ENCODE measurements at places on chromosomes 4 and X.

DNA sequence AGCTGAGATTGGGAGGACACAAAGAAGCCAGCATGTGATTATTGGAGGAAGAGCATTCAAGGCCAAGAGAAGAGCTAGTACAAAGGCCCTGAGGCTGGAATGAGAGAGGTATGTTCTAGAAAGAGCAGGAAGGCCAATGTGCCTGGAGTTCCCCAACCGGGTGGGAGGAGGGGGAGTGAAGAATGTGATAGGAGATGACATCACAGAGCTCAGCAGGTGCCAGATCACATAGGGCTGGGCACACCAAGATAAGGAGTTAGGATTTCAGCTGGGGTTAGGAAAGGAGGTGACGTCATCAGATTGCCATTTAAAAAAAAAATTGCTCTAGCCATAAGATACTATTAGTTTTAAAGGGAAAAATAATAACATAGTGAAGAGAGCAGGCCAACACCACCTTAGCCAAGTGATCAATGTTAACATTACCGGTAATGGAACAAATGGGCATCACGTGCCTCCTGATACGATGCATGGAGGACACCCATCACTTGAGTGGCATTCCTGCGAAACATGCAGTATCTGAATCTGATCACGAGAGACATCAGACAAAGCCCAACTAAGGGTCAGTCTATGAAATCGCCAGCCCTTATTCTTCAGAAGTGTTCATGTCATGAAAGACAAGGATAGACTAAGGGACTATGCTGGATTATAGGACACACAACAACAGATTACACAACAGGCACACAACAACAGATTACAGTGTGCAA is 344.3 kb downstream of the BCOR start:
- no peak for DNase-seq

DNA sequence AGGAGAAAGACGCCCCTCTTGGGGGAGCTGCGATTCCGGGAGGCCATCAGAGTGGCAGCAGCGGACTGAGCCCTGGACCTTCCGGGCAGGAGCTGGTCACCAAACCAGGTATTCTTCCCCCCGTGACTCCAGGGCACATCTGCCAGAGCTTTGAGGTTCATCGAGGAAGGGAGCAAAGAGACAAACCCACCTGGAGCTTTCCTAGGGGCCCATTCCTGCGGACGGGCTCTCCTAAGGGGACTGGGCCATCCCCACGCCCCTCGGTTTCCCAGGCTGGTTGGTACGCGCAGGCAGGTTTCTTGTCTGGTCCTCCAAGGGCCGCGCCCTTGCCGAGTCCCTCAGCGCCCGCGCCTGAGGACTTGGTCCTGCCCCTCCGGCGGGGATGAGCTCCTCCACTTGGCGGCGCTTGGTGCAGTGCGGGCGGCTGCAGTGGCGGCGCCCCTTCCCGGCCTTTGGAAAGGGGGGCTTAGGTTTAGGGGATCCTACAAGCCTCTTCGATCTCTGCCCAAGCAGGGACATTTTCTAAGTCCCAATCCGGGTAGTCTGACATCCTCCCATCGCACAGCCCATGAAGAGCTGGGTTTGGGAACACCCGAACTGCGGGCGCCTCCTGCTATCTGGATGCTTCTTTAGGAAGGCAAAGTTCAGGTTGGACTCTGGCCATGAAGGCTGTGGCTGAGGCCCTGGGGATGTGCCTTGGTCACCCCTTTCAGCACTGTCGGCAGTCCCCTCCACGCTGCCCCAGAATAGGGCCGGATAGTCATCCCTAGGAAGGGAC is 538 bp downstream of the STBD1 start:
- no peak for DNase-seq

GRCh38 chrX:10011991-10012390 is 44.8 kb downstream of the CLDN34 start:
- no peak for DNase-seq

DNA sequence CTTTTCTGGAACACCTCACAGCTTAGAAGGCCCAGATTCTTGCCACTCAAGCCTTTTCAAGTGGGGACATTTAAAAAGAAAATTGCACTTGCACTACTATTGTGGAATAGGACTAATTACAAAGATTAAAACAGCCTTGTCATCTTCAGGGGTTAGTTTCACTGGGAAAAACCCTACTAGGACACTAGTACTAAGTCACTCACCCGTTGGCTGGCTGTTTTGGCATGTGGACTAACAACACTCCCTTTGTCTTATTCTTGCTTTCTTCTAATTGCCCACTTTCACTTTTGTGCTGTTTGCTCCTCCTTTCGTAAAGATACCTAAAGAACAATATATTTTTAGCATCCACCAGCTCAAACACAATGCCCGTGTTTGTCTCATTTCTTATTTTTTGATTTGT is 200.9 kb upstream of the MID1 start:
- DNase-seq, result no peak

GRCh38 chrX:125651426-125651825 is 331.8 kb downstream of the TEX13C start:
- DNase-seq, result no peak

GRCh38 chr4:61541459-61541858 is 341.3 kb downstream of the ADGRL3 start:
- DNase-seq, result no peak

DNA sequence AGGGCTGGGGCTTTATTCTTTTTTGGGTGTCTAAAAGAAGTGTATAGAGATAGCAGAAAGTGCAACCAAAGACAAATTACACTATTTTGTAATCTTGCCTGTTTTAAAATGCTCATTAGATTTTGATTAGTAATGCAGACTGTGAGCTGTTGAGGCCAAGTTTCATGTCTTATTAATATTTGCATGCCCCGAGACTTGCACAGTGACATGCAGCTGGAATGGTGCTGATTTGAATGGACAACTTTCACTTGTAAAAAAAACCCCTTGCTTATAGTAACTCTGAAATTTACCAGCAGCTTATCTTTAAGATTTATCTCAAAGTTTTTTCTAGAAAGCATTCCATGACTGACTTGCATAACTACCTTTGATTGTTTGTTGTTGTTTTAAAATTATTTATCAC is 835.1 kb upstream of the IGFBP7 start:
- no peak for DNase-seq

DNA sequence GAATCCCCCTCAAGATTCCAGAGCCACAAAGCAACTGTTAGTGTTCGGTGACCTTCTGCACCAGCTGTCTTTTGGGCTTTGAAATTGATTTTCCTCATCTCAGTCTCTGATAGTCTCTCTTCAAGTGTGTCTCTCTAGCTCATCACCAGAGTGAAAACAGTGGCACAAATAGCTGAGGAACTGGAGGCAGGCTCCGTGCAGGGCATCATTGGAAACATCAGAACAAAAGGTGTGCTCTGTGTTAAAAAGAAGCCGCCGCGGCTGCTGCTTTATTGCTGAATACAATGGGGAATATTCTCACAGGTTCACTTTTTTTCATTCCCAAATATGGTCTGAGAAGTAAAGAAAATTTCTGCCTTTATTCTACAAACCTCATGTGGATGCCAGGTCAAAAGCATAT is 297.5 kb downstream of the DCTD start:
- no peak for DNase-seq

DNA sequence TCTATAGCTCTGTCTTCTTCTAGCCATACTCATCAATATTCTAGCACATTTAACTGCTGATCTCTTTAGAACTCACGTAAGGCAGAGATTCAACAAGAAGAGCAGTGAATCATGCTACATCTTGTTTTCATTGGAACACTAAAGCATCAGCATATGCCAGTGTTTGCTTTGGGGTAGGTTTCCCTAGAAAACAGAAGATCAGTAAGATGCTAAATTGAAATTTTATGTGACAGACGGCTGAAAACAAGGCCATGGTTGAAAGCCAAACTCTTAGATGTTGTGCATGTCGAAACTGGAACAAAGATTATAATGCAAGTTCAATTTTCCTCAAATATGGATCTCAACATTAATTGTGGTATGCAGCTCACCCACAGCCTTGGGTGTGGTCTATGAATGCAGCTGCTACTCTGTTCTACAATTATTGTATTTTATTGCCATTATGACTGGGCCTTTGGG is 107.6 kb downstream of the PDLIM5 start:
- DNase-seq, result no peak

GRCh38 chr4:86511590-86511989 is 82.5 kb upstream of the PTPN13 start:
- DNase-seq, result no peak

DNA sequence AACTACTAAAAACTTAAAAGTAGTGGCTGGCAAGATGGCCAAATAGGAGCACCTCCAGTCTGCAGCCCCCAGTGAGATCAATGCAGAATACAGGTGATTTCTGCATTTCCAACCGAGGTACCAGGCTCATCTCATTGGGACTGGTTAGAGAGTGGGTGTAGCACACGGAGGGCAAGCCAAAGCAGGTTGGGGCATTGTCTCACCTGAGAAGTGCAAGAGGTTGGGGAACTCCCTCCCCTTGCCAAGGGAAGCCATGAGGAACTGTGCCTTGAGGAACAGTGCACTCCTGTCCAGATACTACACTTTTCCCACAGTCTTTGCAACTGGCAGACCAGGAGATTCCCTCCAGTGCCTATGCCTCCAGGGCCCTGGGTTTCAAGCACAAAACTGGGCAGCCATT is 311.1 kb downstream of the PAPSS1 start:
- DNase-seq, result no peak

GRCh38 chr4:67131224-67131623 is 414.1 kb downstream of the CENPC start:
- DNase-seq, result no peak

- no peak for DNase-seq
These were observed 1273.0 kb downstream of the RAPGEF2 start for GRCh38 chr4:160375772-160376452.

- no peak for DNase-seq
These were observed 39.7 kb upstream of the OGT start for GRCh38 chrX:71493111-71493613.

DNA sequence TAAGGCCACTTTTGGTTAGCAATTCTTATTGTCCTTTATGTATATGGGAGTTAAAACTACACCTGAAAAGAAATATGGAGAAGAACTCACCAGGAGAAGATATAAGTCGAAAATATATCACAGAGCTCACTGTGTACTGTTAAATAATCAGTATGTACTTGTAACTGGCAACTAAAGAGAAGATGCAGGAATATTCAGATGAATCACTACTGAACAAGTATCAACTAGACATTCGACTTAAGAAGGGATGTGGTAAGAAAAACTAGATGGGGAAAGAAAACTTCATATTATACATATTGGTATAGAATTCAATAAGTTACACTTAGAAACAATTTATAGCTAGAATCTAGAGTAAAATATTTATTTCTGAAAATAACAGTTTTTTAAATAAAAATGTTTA is 230.0 kb downstream of the CAMK2D start:
- DNase-seq, result no peak

DNA sequence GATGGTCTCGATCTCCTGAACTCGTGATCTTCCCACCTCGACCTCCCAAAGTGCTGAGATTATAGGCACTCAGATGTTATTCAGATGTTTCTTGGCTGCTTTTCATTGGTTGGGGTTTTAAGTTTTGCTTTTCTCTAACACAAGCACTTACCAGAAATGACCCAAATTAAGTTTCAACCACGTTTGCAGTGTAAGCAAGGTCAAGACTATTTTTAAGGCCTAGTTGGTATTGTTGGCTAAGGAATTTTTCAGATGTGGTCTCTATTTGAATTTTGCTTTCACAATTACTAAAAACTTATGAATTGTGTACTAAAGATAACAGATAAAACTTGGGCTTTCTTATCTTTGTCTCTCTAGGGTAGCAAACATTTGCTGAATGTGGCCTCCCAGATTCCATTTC is 1756.9 kb upstream of the TENM3 start:
- no peak for DNase-seq

DNA sequence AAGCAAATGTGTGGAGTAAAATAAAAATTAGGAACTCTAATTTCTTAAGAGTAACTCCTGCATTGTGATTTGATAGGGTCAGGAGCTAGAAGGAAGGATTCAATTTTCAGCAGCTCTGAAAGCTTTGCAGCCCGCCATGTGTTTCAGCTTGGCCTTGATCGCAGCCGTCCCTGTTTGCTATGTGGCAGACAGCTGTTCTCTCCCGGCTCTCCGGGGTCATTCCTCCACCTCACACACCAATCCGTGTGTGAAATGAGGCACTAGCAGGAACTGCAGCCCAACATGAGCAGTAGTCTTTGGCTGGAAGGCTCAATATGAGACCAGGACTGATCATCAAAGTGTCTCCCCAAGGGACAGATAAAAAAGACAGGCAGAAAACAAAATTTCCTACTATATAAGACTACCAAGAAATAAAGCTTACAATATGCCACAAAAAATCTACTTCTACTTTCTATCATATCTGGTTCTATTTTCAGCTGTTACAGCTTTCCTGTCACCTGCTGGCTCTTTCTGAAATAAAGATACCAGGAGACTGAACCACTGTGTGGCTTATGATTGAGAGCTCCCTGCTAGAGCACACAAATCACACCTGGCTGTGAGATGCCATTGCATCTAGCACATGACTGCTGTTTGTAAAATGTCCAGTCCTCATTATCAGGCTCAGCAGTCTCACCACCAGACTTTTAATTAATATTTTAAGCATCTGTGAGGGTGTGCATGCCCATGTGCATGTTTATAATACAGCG is 44.1 kb upstream of the SEC24B start:
- no peak for DNase-seq

DNA sequence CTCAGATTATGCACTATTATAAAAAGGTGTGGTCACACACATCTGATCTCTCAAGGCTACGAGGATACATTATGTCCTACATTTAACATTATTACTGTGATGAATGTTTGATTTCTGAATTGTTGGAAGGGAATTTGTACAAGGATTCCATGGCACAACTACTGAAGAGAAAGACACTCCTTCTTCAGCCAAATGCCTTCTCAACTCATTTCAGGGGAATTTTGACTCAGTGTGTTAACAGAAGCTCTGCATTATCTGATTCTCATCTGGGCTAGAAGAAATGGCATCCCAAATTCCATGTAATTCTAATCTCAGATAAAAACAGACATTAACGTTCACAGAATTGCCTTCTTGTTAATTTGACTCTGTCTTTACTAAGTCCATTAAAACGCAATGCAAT is 477.7 kb downstream of the PDGFC start:
- DNase-seq, result no peak

DNA sequence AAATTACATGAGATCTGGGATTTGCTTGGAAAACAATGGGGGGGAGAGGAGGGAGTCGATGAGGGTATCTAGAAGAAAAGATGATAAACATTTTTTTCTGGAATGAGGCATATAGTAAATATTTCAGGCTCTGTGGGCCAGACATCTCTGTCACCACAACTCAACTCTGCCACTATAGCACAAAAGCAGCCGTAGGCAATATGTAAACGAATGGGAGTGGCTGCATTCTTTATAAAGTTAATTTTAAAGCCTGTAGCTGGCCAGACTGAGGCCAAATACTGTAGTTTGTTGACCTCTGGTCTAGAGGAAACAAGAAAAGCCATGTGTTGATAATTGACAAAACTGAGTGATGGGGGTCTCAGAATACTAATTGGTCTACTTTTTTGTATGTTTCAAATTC is 14.1 kb upstream of the TCEANC start:
- no peak for DNase-seq

DNA sequence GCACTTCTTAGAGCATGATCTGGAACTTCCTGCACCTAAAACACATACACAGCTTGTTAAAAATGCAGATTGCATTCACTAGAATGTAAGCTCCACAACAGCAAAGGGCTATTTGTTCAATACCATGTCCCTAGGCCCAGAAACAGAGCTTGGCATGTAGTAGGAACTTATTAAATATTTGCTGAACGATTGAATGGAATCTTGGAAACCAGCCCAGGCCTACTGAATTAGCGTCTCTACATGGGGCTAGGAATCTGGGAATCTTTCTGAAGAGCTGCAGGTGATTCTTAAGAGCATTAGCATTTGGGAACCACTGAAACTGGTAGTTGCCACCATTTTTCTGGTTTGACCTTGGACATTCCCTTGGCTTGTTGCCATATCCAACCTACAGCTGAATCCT is 234.1 kb downstream of the STIM2 start:
- no peak for DNase-seq

All from stimulated activated naive CD4-positive, alpha-beta T cell (primary cell).